ENCODE measurements at places on chromosomes 4 and X. TPM values are rescaled to one million over a fixed set of nuclear protein-coding genes. Genes with fewer than 3 reads are reported as not detected.

DNA sequence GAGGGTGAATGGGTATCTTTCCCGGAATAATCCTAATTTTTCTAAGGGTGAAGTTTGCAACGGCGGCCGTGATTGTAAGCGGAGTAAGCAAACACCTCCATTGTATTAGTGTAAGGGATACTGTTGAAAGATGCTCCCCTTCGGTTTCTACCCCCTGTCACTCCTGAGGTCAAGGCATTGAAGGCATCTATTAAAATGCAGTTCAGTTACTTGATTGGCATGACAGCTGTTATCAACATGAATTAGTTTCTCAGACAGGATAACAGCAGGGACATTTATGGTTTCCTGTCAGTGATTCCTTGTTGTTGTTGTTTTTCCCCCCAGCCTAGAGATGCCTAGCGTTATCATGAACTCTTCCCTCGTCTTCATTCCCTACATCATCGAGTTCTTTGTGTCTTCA, 552 bp downstream of the SLC25A14 start:
- no peak for DNase-seq
- peaks cover 4% of the 10 kb centered on the region for H3K4me1 ChIP-seq
- peak overlapping the region; percentile 86 for H3K4me3 ChIP-seq
- no peaks in the 10 kb centered on the region for H3K36me3 ChIP-seq
- H3K27ac ChIP-seq = no peak overlapping the region

GRCh38 chrX:1468250-1468772, 15.6 kb upstream of the ASMTL start:
- peak overlapping the region; percentile 86 for H3K27ac ChIP-seq
- H3K4me3 ChIP-seq = no peak overlapping the region
- no peaks in the 10 kb centered on the region for H3K27me3 ChIP-seq
- peak; percentile 70 for DNase-seq
- peaks cover 97% of the 10 kb centered on the region for H3K4me1 ChIP-seq
- peaks cover 36% of the 10 kb centered on the region for H3K36me3 ChIP-seq

DNA sequence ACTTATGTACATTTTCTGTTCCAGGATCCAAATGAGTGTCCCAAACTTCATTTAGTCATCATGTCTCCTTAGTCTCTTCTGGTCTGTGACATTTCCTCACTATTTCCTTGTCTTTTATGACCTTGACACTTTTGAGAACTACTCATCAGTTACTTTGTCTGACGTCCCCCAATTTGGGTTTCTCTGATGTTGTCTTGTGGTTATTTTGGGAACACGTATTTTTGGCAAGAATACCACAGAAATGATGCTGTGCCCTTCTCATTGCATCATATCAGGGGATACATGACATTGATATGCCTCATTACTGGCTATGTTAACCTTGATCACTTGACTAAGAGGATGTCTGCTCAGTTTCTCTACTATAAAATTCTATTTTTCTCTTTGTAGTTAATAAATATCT, 308.8 kb downstream of the ZNF674 start:
- no peak overlapping the region for H3K27ac ChIP-seq
- H3K36me3 ChIP-seq = no peaks in the 10 kb centered on the region
- no peak for DNase-seq
- H3K4me3 ChIP-seq = no peak overlapping the region

CTAG2 gene
- total RNA-seq = not detected

AFM gene
- not detected for total RNA-seq

- H3K36me3 ChIP-seq = no peaks in the 10 kb centered on the region
- no peak for DNase-seq
- H3K4me3 ChIP-seq = no peak overlapping the region
- H3K27me3 ChIP-seq = no peaks in the 10 kb centered on the region
- no peak overlapping the region for H3K27ac ChIP-seq
These were observed 24.4 kb upstream of the SLC25A43 start for GRCh38 chrX:119374736-119375135.

PABPC1L2B gene
- not detected for total RNA-seq

OCRL gene
- 2.2 TPM for total RNA-seq

PPP3CA gene
- 34.5 TPM for total RNA-seq

- H3K27ac ChIP-seq = no peak overlapping the region
- H3K36me3 ChIP-seq = no peaks in the 10 kb centered on the region
- no peaks in the 10 kb centered on the region for H3K4me1 ChIP-seq
- H3K4me3 ChIP-seq = no peak overlapping the region
- DNase-seq = no peak
These were observed 134.7 kb downstream of the FNIP2 start for GRCh38 chr4:158903472-158904043.

NEUROG2 gene
- not detected for total RNA-seq

- no peak overlapping the region for H3K4me3 ChIP-seq
- peaks cover 16% of the 10 kb centered on the region for H3K4me1 ChIP-seq
- H3K36me3 ChIP-seq = no peaks in the 10 kb centered on the region
- H3K27me3 ChIP-seq = no peaks in the 10 kb centered on the region
- no peak for DNase-seq
These were observed 761 bp downstream of the CLRN2 start for GRCh38 chr4:17515445-17516407.

Data from T-cell (primary cell).